ENCODE measurements at places on chromosomes 7 and 10.

GRCh38 chr7:20197837-20198236 is 19.3 kb downstream of the MACC1 start:
- DNase-seq, result no peak

- no peak for DNase-seq
Measured at GRCh38 chr7:38709123-38709522, 78.0 kb upstream of the AMPH start.

DNA sequence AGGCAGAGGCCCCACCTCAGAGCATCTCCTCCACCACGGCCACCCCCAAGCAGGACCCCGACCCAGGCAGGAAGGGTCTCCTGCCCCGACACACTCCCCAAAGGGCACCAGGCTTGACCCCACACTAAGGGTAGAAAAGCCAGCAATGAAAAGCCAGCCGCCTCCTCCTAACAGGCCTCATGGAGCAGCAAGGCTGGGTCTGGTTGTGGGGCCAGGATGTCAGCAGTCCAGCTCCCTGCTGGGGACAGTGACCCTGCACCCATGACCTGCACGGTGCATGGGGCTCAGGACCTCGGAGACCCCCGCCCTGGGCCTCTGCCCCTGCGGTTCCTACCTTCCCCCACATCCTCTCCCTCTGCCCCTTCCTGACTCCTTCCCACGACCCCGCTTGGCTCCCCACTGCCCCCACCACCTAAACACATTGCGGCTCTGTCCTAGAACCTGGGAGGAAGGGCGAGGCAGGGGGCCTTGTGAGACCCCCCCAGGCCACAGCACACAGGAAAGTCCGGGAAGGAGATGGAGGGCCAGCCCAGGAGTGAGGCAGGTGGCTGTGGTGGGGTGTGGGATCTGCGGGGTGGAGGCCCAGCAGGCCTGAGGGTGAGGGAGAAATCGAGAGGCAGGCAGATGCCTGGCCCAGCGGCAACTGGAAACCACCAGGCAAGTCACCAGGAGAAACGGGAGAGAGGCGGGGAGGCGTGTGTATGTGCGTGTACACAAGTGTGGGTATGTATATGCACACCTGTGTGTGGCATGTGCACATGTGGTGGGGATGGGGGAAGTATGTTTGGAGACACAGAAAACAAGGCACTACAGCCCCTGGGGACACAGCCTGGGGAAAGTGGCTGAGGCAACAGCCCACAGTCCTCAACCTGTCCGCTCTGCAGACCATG is 229.9 kb downstream of the MAD1L1 start:
- no peak for DNase-seq

DNA sequence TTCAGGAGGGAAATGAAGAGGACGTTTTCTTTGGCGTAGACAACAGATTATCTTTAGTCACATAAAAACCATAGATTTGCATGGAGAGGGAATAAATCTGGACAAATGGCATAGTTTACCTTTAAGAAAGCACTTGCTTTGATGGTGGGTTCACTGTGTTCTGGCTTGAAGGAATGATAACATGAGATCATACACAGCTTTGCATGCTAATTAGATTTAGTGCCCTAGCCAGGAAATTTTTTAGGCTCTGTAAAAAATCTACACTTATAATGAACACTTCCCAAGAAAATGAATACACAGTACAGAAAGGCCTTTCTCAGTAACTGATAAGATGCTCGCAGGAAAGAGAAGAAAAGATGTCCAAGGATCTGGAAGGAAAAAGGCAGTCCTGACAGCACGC is 218.2 kb upstream of the AOAH start:
- no peak for DNase-seq

DNA sequence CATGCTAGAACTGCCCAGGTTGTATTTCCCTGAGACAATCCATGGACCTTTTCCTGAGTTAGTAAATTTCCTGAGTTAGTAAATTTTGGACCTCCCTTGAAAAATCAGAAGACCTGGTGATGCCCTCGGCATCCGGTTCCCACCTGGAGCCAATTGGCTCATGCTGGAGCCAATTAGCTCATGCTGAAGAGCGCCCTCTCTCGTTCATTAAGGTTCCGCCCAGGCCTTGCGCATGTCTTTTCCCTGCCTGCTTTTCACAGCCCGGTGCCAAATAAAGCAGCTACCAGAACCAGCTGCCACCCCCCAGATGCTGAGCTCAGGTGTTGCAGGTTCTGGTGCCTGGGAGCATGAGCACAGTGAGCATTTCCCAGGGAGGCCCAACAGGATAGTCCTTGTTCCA is 96.2 kb downstream of the APBB1IP start:
- peak; percentile 13 for DNase-seq

- no peak for DNase-seq
Measured at GRCh38 chr7:101969997-101970585, 152.7 kb downstream of the CUX1 start.
